ENCODE measurements at places on chromosomes 16 and 17. TPM values are rescaled to one million over a fixed set of nuclear protein-coding genes. Genes with fewer than 3 reads are reported as not detected.

The COIL gene
- 12.5 TPM for polyA plus RNA-seq

DNA sequence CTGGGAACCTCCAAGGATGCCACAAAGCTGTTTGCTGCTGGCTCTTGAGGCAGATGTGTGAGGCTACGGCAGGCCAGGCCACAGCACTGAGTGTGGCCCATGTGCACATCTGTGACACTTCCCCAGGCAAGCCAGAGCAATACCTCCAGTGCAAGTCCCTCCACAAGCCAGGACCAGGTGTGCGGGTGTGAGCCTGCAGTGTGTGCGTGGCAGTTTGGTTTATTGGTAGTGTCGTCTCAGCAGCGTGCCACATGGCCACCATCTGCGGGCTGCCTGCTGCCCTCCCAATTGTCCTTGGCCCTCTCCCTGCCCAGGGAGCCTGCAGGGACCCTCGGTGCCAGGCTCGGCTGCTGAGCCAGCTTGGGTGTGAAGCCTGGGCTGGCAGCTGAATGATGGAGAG is 9.9 kb upstream of the SREBF1 start:
- peaks cover 44% of the 10 kb centered on the region for H3K4me1 ChIP-seq
- no peak overlapping the region for H3K4me3 ChIP-seq
- no peak for DNase-seq
- H3K27ac ChIP-seq: peak overlapping the region; percentile 34

The HCRT gene
- not detected for polyA plus RNA-seq

DNA sequence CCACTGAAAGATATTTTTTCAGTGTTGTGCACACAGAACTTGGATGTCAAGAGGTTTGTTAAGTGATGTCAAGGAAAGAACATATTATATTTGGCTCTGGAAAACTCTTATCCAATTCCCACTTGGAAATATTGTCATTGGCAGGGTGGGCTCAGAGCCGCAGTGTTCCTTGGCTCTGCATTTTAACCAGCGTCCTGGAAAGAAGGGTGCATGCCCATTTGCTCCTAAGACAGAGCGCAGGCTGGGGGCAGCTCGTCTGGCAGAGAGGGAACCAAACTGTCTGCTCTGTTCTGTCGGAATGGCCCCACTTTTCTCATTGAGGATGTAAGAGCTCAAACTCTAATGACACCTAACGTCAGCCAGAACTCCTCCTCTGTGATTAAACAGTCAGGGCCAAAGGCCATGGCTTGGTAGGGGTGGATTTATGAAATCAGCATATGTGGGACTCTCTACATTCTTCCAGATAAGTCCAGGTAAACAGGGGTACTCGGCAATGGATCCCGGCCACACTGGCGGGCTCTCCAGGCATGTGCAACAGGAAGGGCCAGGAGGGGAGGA is 18.0 kb downstream of the SLC47A1 start:
- peaks cover 3% of the 10 kb centered on the region for H3K27me3 ChIP-seq
- H3K4me1 ChIP-seq: no peaks in the 10 kb centered on the region
- H3K27ac ChIP-seq: no peak overlapping the region
- no peak for DNase-seq

GRCh38 chr16:11003141-11003540 is 58.8 kb downstream of the CLEC16A start:
- H3K4me3 ChIP-seq: no peak overlapping the region
- no peak for DNase-seq
- H3K36me3 ChIP-seq: peaks cover 7% of the 10 kb centered on the region

All from immature natural killer cell (primary cell).